ENCODE measurements at places on chromosomes 2 and 18.

- ATAC-seq = no peak
- H3K27ac ChIP-seq = no peak overlapping the region
- no peaks in the 10 kb centered on the region for H3K4me1 ChIP-seq
- H3K4me3 ChIP-seq = no peak overlapping the region
- H3K36me3 ChIP-seq = no peaks in the 10 kb centered on the region
These were observed 353.9 kb downstream of the CDH2 start for GRCh38 chr18:27823053-27823452.

GRCh38 chr2:98327776-98328175, 18.5 kb upstream of the CNGA3 start:
- no peak overlapping the region for H3K27ac ChIP-seq
- no peak overlapping the region for H3K4me3 ChIP-seq
- no peaks in the 10 kb centered on the region for H3K4me1 ChIP-seq
- no peak for ATAC-seq

DNA sequence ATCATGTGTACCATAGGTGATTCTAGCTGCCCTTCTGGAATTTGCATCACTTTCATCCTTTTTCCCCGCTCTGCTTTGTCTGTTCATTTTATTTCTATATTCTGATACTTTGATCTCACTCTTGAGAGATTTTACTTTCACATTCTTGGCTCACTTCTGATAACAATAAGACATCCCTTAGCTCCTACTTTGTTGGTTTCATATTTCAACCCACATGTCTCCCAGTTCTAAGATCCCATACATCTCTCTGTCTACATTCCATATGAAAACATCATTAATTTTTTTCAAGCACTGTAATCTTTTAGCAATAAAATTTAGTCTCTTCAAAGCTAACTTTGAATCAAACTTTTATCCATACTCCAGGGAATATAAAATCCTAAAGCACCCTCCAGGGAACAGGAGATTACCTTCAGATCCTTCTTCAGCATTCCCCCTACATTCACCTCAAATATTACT, 75.6 kb downstream of the COL3A1 start:
- ATAC-seq = no peak
- no peaks in the 10 kb centered on the region for H3K27me3 ChIP-seq
- no peak overlapping the region for H3K4me3 ChIP-seq

- no peak overlapping the region for H3K4me3 ChIP-seq
- H3K4me1 ChIP-seq = no peaks in the 10 kb centered on the region
- ATAC-seq = no peak
- no peaks in the 10 kb centered on the region for H3K36me3 ChIP-seq
- H3K27ac ChIP-seq = no peak overlapping the region
These were observed 9.4 kb upstream of the ARHGAP28 start for GRCh38 chr18:6719910-6720683.

DNA sequence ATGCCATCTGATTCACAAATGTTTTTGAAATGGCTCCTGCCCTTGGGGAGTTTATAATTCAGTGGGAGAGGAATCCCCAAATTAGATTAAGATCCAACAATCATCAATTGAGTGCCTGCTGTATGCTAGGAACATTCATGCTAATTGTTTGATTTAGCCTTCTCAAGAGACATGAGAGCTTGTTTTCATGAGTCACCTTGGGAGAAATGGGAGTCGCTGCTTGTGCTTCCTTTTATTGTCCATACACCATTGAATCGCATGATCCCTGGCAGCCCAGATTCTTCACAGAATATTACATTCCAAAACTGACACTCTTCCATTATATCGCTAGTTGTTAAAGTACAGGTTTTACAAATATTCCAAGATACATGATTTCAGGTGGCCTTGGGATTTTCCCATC, 106.0 kb upstream of the MAP3K20 start:
- no peak overlapping the region for H3K27ac ChIP-seq
- H3K36me3 ChIP-seq = no peaks in the 10 kb centered on the region
- H3K27me3 ChIP-seq = no peaks in the 10 kb centered on the region

- no peaks in the 10 kb centered on the region for H3K4me1 ChIP-seq
- no peaks in the 10 kb centered on the region for H3K27me3 ChIP-seq
- H3K4me3 ChIP-seq = no peak overlapping the region
These were observed 575.3 kb downstream of the CMPK2 start for GRCh38 chr2:6290217-6291015.

DNA sequence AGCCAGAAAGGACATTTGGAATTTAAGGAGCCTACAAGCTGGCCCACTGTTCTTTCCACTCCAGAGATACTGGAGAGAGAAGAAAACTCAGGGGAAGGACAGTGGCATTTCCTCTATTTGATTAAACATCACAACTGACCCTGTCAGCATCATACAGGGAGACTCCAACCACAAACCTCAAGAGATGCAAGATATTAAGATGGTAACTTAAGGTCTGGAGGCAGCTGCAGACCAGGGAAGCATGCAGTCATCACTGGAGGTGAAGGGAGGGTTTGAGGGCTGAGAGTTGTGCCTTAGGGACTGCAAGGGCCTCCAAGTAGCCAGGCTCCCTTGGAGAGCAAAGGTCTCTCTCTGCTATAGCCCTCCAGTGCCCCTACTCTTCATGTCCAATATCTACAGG, 67.4 kb downstream of the RNF152 start:
- H3K4me3 ChIP-seq = no peak overlapping the region
- no peaks in the 10 kb centered on the region for H3K27me3 ChIP-seq
- no peak for ATAC-seq
- H3K4me1 ChIP-seq = no peaks in the 10 kb centered on the region

DNA sequence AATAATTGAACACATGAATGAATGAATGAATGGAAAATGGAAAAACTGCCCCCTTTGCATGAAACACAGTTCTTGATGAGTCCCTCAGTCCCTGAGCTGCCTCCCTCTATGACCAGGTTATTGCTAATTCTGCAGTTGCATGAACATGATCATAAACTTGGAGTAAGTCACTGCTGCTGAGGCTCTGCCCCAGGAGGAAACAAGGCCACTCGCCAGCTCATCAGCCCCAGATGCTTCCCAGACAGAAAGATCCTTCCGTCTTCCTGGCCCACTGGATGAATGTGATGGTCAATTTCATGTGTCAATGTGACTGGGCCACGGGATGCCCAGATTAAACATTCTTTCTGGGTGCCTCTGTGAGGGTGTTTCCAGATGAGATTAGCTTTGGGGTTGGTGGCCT, 16.4 kb downstream of the GPR45 start:
- H3K27me3 ChIP-seq = no peaks in the 10 kb centered on the region
- ATAC-seq = no peak
- peaks cover 13% of the 10 kb centered on the region for H3K36me3 ChIP-seq
- H3K27ac ChIP-seq = no peak overlapping the region
- H3K4me3 ChIP-seq = no peak overlapping the region

GRCh38 chr18:78838183-78838582, 141.4 kb upstream of the SALL3 start:
- H3K36me3 ChIP-seq = no peaks in the 10 kb centered on the region
- no peak for ATAC-seq
- H3K27ac ChIP-seq = no peak overlapping the region
- H3K4me3 ChIP-seq = no peak overlapping the region
- no peaks in the 10 kb centered on the region for H3K4me1 ChIP-seq

DNA sequence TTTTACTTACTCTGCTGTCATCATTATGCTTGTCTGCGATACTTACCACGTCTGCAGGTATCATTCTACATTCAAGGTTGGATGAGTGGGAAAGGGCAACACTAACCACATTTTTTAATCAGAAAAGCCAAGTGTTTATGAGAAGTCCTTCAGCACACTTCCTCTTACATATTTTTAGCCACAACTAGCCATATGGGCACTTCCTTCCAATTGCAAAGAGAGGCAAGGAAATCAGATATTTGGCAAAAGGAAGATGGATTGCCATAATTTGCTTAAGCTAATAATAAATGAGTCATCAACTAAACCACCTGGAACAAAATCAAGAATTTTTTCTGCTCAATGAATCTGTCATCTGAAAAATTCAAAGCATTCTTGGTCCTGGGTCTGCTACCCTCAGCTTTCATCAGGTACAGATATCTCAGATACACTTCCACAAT, 16.7 kb upstream of the MRO start:
- no peak for ATAC-seq
- no peaks in the 10 kb centered on the region for H3K4me1 ChIP-seq
- no peak overlapping the region for H3K27ac ChIP-seq
- no peaks in the 10 kb centered on the region for H3K36me3 ChIP-seq

GRCh38 chr18:21672521-21673267, 31.9 kb downstream of the ABHD3 start:
- H3K4me3 ChIP-seq = no peak overlapping the region
- H3K4me1 ChIP-seq = no peaks in the 10 kb centered on the region
- H3K27me3 ChIP-seq = no peaks in the 10 kb centered on the region
- H3K27ac ChIP-seq = peak overlapping the region; percentile 14
- H3K36me3 ChIP-seq = no peaks in the 10 kb centered on the region

DNA sequence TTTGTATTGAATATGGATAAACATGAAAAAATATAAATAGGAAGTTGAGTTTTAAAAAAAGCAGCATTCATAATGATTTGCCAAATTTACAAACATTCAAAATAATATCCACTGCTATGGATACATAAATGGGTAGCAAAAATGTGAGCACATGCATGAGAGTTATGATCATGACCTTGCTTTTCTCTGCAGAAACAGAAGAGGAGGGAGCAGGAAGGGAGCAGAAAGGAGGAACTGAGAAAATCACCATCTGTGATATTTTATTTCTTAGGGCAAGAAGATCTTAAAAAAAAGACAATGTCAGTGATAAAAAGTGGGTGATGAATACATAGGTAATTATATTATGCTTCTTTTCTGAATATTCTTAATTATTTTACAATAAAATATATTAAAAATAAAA, 17.7 kb upstream of the CCDC93 start:
- ATAC-seq = no peak
- peaks cover 63% of the 10 kb centered on the region for H3K27me3 ChIP-seq
- no peaks in the 10 kb centered on the region for H3K36me3 ChIP-seq
- no peak overlapping the region for H3K4me3 ChIP-seq
- no peaks in the 10 kb centered on the region for H3K4me1 ChIP-seq
- H3K27ac ChIP-seq = no peak overlapping the region

DNA sequence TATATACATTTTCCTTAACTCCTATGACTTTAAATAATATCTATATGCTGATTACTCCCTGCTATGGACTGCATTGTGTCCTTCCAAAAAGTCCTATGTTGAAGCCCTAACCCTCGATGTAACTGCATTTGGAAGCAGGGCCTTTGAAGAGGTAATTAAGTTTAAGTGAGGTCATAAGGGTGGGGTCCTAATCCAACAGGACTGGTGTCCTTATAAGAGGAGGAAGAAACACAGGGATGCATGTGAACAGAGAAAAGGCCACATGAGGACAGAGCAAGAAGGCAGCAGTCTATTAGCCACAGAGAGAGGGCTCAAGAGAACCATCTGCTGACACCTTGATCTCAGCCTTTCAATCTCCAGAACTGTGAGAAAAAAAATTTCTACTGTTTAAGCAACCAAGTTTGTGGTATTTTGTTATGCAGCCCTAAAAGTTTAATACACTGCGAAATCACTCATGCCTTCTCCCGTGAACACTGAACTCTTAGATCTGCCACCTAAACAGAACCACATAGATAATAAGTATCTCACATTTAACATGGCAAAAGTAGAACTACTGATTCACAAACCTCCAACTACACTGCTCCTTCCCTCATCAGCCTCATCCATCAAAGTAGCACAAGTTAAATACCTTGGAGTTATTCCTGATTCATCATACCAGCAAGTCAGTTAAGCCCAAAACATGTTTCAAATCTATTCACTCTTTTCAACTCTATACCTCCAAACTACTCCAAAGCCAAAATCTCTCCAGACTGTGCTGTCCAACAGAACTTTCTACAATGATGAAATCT, 65.4 kb downstream of the HIBCH start:
- no peaks in the 10 kb centered on the region for H3K27me3 ChIP-seq
- H3K27ac ChIP-seq = no peak overlapping the region
- no peak overlapping the region for H3K4me3 ChIP-seq
- no peaks in the 10 kb centered on the region for H3K4me1 ChIP-seq
- no peak for ATAC-seq

DNA sequence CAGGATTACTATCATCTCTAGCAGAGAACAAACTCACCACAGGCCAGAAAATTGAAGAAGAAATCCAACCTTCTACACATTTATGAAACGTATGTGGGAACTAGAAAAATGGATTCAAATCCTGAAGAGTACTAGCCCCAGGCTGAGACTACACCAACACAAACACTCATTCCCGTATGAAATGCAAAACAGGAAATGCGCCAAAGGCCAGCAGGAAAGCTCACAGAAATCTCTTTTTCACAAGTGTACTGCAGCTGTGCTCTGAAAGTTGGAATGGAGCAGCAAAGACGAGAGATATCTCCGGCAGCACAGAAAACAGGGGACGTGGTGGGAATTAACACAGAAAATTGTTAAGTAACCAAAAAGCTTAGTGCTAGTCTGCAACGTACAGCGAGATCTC, 913.5 kb downstream of the TDRD15 start:
- H3K36me3 ChIP-seq = no peaks in the 10 kb centered on the region
- ATAC-seq = no peak
- no peak overlapping the region for H3K4me3 ChIP-seq
- H3K4me1 ChIP-seq = no peaks in the 10 kb centered on the region
- no peaks in the 10 kb centered on the region for H3K27me3 ChIP-seq

- no peak overlapping the region for H3K4me3 ChIP-seq
- H3K4me1 ChIP-seq = no peaks in the 10 kb centered on the region
- H3K27me3 ChIP-seq = no peaks in the 10 kb centered on the region
- H3K36me3 ChIP-seq = no peaks in the 10 kb centered on the region
- H3K27ac ChIP-seq = no peak overlapping the region
- no peak for ATAC-seq
These were observed 410.5 kb upstream of the MEIS1 start for GRCh38 chr2:66024391-66024790.

- no peak overlapping the region for H3K4me3 ChIP-seq
- ATAC-seq = no peak
- H3K36me3 ChIP-seq = no peaks in the 10 kb centered on the region
- no peaks in the 10 kb centered on the region for H3K27me3 ChIP-seq
- no peaks in the 10 kb centered on the region for H3K4me1 ChIP-seq
- H3K27ac ChIP-seq = no peak overlapping the region
These were observed 97.4 kb upstream of the UPP2 start for GRCh38 chr2:158004126-158004764.

GRCh38 chr2:161947406-161947805, 126.6 kb downstream of the DPP4 start:
- H3K36me3 ChIP-seq = no peaks in the 10 kb centered on the region
- H3K27me3 ChIP-seq = no peaks in the 10 kb centered on the region
- no peak for ATAC-seq
- H3K4me1 ChIP-seq = no peaks in the 10 kb centered on the region
- no peak overlapping the region for H3K27ac ChIP-seq
- H3K4me3 ChIP-seq = no peak overlapping the region

- H3K27me3 ChIP-seq = no peaks in the 10 kb centered on the region
- no peaks in the 10 kb centered on the region for H3K4me1 ChIP-seq
- no peak overlapping the region for H3K4me3 ChIP-seq
- H3K36me3 ChIP-seq = no peaks in the 10 kb centered on the region
- H3K27ac ChIP-seq = no peak overlapping the region
These were observed 54.2 kb downstream of the GBX2 start for GRCh38 chr2:236113948-236114347.

DNA sequence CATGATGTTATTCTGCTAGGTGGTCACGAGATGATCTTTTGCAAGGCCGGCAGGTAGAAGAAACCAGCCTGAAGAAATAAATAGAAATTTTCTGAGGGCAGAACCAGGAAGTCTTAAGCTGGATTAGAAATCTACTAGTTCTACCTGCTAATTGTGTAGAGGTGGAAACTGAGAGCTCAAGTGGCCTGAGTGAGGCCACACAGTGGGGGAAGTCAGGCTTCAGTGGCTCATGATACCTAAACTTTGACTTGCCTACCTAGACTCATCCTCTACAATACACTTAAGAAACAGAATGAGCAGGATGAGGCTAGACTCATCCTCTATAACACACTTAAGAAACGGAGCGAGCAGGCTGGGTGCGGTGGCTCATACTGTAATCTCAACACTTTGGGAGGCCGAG, 134.9 kb upstream of the NDUFV2 start:
- H3K36me3 ChIP-seq = no peaks in the 10 kb centered on the region
- no peak overlapping the region for H3K4me3 ChIP-seq
